ENCODE measurements at places on chromosomes 4 and X.

- no peak for DNase-seq
Measured at GRCh38 chr4:48037117-48037462, 20.5 kb downstream of the NIPAL1 start.

- no peak for DNase-seq
Measured at GRCh38 chr4:47493238-47494123, 8.4 kb downstream of the ATP10D start.

- no peak for DNase-seq
Measured at GRCh38 chrX:93454509-93454908, 218.9 kb downstream of the NAP1L3 start.

GRCh38 chrX:121987163-121987562, 939.8 kb downstream of the GLUD2 start:
- DNase-seq: no peak

GRCh38 chrX:12987900-12988594, 13.1 kb downstream of the TMSB4X start:
- DNase-seq: no peak

- DNase-seq: peak; percentile 4
Measured at GRCh38 chrX:12269484-12269883, 131.2 kb downstream of the FRMPD4 start.
